ELR (cell line): ENCODE measurements at places on chromosomes 2 and 18.

- peak; percentile 59 for DNase-seq
Observed at GRCh38 chr2:44005846-44006245, 10.1 kb upstream of the LRPPRC start.

GRCh38 chr2:120287183-120288015 lies 34.7 kb downstream of the RALB start:
- DNase-seq, result peak; percentile 97

GRCh38 chr2:237044281-237044680 lies 41.4 kb upstream of the COPS8 start:
- DNase-seq, result no peak

DNA sequence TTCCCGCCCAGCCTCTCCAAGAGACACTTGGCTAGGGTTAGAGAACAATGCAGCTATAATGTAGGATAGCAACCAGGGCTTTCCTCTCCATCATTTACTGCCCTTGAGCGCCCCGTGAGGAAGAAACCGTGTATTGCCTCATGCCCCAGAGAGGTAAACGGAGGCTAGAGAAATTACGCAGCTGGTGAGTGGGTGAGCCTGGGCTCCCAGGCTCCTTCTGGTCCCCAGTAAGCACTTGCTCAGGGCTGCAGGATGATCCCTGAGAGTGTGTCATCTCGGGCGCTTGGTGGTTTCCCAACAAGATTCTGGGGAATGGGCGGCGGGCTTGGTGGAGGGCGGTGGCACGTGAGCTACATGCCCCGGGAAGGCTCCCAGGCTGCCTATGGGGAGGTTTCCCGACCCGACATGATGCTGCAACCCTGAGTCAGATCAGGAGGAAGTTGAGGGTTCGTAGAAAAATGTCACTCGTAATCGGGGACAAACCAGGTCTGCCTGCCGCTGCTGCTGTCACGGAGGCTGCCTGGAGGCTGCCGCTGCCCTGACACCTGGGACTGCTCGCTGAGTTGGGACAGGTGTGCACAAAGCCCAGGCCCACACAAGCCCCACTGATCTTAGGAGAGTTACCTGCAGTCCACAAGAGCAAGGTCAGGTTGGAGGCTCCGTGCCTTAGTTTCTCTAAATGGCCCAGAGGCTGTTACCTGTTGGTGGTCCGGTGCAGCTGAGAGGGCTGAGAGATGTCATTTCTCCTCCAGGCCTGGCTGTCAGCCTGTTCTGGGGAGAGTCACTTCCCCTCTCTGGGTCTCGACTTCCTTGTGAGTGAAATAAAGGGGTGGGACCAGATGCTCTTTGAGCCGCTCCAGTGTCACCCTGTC lies at the start of gene GPR55:
Gene GPR55, minus strand, starts transcription at position 773 of the 872 bp plus-strand sequence. CDS start 14,280 bp downstream, outside the sequence.
- peak; percentile 30 for DNase-seq

DNA sequence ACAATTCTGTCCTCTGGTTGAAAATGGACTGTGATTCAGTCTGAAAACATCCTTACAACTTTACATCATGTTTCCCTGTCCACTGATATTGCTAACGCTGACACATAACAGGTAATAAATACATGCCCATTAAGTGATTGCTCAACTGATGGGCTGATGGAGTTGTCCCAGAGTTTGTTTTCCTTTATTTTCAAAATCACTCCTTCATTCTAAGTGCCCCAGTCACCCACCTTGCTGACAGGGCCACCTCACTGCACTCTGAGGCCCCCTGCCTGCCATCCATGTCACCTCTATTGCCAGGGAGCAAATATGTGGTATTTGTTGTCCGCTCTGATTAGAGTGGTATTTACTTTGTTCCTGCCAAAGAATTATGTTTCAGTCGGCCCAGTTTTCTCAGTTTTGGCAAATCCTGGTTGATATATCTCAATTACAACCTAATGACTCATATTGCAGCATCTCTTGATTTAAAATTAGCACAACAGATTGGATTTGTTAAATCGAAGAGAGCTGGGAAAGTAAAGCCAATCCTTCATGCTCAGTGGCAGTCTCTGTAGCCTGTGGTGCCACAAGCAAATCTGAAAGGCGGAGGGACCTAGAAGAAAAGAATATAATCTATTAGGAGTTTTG lies 105.1 kb downstream of the RDH14 start:
- DNase-seq, result peak; percentile 52

DNA sequence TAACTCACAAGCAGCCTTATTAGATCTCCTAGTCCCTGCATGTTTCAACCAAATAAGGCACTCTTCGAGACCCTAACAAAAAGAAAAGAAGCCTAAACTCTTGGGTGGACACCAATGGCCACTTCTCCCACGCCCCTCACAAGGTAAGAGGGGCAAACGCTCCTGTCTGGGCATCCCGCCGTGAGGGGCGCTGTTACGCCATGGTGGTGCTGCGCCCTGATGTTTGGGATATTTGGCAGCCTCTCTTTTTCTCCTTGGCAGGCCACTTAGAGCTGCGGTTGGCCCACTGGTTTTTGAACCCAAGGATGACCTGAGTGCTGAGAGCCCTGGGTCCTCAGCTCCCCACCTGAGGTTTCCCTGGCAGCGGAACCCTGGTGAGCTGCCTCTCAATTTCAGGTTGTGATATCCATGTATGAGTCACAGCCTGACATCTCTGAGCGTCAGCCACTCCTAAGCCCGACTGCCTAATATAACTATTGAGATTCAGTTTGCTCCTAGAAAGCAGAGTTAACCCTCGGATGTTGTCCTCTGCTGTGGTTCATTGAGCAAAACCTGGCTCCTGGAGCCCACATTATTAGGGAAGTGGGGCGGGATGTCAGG lies 103.3 kb downstream of the COL6A3 start:
- peak; percentile 59 for DNase-seq
